ENCODE measurements at places on chromosomes 6 and 20. TPM values are rescaled to one million over a fixed set of nuclear protein-coding genes. Genes with fewer than 3 reads are reported as not detected.

PRELID3B gene
- 82.8 TPM for total RNA-seq

GJA10 gene
- not detected for total RNA-seq

CST8 gene
- not detected for total RNA-seq

HLA-G gene
- 2.8 TPM for total RNA-seq

PTGIS gene
- 0.08 TPM for total RNA-seq

DNMT3B gene
- 2.2 TPM for total RNA-seq

HEY2 gene
- 0.10 TPM for total RNA-seq

MYCT1 gene
- total RNA-seq = not detected

CUL7 gene
- total RNA-seq = 8.3 TPM

ESR1 gene
- total RNA-seq = 4.9 TPM

TBC1D32 gene
- 11.8 TPM for total RNA-seq

C6orf132 gene
- 0.17 TPM for total RNA-seq

TRAM2 gene
- total RNA-seq = 2.5 TPM

OR10C1 gene
- total RNA-seq = not detected

ZC3H12D gene
- total RNA-seq = 16.0 TPM

PLCB1 gene
- total RNA-seq = 13.4 TPM

TGM3 gene
- not detected for total RNA-seq

LAMA4 gene
- total RNA-seq = not detected

SPDEF gene
- not detected for total RNA-seq

RIMS4 gene
- not detected for total RNA-seq

SLC52A3 gene
- total RNA-seq = not detected

HLA-DOA gene
- 22.1 TPM for total RNA-seq

Measured in natural killer cell treated with Interleukin-12 subunit alpha and Interleukin-12 subunit beta and Interleukin-15 and Interleukin-18, amount 100 ng/mL, for 72 hours (primary cell).